A172 (cell line): ENCODE measurements at places on chromosomes 1 and 21.

DNA sequence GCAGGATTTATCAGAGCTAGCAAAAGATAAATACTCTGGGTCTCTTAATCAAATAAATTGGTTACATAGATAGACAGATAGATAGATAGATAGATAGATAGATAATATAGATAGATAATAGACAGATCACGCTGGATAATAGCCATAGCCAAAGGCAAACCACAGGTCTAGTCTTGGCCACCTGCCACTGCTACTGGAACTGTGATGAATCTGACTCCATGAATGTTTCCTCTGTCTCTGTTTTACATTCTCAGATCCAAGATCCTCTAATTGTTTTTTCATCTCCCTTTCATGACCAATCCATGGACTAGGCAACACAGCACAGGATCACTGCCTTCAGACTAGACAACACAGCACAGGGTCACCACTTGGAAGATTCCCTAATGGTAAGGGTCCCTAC lies 444.7 kb upstream of the NFIA start:
- no peak for DNase-seq

DNA sequence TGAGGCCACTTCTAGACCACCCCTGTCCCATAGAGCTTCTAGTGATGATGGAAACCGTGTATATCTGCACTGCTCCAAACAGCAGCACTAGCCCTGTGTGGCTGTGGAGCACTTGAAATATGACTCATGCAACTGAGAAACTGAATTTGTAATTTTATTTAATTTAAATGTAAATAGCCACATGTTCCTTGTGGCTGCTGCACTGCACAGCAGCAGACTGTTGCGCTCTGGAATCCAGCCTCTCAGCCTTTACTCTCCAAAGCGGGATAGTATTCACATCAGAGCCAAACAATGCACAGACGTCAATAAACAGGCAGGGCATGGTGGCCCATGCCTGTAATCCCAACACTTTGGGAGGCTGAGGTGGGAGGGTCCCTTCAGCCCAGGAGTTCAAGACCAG lies 12.0 kb downstream of the CAPN2 start:
- DNase-seq: no peak

GRCh38 chr1:222843469-222844410 lies 28.9 kb downstream of the DISP1 start:
- no peak for DNase-seq

DNA sequence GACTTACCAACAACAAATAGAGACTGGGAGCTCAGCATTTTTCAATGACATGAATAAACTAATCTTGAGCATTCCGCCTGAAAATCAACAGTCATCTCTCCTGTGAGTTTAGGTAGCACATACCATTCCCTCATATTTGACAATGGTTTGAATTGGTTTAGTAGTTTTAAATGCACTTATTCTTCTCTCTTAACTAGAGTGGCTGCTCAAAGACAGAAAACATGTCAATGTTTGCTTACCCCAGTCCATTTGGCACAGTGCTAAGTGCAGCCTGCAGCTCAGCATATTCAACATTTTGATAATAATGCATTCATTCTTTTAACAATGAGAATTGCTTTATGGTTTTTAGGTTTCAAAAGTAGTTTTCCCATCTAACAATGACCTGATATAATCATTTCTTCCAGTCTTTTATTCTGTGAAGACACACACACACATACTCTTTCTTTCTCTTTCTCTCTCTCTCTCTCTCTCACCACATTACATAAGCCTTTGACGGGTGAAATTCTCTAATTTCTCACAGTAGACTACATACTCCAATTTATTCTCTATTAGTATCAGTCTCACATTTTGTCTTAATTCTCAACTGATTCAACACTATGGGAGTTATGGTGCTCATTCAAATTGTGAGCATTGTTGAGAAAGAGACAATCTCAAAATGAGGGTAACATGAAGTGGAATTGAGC lies 432.3 kb downstream of the LRRIQ3 start:
- DNase-seq: no peak

DNA sequence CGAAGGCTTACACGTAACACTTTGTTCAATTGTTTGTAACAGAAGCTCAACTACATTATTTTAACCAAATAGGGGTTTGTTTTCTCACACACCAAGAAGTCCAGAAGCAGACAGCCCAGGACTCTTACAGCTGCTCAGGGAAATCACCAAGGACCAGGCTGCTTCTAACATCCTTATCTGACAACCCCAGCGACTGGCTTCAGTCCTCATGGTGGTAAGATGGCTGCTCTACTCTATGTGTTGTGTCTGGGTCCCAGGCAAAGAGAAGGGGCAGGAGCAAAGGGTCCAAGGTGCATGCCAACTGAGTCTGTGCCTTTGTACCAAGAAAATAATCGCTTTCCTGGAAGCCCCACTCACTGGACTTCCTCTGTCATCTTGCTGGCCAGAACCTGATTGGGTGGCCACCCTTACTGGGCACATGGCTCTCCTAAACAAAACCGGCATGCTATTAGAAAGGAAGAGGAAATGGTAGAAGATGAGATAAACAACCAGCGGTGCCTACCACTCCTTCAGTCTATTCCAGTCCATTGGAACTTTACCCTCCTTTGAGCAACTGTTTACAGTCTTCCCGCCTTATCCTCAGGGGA lies 34.1 kb upstream of the LRRC8D start:
- DNase-seq: no peak

DNA sequence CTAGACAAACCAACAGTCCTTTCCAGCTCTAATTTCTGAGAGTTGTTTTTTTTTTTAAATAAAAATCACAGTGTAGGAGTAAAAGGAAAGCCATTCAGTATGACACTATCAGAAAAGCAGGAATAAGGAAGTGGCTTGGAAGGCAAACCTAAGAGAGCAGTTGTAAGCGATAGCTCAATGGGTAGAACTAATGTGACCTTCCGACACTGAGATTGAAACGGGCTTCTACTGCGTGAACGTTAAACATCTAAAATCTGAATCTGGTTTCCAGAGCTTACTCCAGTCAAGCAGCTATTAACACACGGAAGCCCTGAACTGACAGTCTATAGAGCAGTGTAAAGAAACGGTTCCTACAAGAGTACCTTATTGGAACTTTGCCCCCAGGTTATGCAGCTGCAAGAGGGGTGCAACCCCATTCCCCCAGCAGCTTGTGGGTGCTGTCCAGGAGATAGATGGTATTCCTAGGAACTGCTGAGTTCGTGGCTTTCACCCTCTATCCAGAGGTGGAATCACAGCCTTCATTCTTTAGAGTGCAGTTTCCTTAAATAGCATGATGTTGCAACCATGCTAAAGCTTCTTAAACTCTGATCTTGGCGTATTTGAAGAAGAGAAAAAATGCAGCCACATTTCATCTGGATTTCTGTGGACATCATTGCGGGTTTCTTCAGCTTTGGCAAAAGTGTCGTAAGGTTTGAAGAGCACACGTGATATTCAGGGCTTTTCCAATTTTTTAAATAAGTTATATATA lies 3.3 kb upstream of the IRF2BP2 start:
- no peak for DNase-seq

DNA sequence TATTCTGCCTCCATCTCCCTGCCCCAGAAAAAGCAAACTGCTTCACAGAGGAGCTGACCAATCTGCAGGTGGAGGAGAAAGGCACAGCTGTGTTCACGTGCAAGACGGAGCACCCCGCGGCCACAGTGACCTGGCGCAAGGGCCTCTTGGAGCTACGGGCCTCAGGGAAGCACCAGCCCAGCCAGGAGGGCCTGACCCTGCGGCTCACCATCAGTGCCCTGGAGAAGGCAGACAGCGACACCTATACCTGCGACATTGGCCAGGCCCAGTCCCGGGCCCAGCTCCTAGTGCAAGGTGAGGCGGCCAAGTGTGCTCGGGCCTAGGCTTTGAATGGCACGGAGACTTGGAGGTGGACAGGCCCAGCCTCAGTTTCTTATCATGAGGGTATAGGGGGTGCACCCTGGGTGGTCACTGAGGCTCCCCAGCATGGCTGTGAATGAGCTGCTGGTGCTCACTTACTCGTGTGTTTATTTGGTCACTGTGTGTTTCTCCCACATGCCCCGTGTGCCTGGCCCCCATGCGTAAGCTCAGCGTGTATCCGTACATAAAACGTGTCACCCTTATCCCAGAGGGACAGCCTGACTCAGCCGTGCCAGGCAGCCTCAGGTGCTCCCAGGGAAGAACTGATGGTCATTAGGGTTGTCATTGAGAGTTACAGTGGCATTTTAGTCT lies 75.8 kb downstream of the OBSCN start:
- no peak for DNase-seq

GRCh38 chr1:5907386-5907785 lies 84.8 kb downstream of the NPHP4 start:
- no peak for DNase-seq

DNA sequence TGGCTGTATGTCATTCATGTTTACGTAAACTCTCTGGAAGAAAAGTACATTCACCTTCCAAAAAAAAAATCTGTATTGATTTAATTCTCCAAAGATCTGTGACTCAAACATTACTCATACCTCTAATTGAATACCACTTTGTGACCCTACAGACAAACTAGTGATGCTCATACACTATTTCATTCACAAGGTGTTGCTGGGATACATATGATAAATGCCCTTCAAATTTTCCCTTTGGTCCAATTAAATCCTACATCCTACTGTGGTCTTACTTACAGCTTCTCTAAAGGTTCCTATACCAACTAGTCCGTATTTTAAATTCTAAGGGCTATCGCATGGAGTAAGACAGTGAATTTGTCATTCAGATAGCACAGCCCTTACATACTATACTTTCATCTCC lies 26.8 kb upstream of the CADM3 start:
- no peak for DNase-seq

DNA sequence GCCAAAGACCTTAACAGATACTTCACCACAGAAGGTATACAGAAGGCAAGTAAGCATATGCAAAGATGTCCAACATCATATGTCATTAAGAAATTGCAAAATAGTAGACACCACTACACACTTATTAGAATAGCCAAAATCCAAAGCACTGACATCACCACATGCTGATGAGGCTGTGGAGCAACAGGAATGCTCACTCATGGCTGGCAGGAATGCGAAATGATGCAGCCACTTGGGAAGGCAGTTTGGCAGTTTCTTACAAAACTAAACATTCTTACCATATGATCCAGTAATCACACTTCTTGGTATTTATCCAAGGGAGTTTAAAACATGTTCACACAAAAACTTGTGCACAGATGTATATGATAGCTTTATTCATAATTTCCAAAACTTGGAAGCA lies 261.2 kb upstream of the AJAP1 start:
- no peak for DNase-seq

DNA sequence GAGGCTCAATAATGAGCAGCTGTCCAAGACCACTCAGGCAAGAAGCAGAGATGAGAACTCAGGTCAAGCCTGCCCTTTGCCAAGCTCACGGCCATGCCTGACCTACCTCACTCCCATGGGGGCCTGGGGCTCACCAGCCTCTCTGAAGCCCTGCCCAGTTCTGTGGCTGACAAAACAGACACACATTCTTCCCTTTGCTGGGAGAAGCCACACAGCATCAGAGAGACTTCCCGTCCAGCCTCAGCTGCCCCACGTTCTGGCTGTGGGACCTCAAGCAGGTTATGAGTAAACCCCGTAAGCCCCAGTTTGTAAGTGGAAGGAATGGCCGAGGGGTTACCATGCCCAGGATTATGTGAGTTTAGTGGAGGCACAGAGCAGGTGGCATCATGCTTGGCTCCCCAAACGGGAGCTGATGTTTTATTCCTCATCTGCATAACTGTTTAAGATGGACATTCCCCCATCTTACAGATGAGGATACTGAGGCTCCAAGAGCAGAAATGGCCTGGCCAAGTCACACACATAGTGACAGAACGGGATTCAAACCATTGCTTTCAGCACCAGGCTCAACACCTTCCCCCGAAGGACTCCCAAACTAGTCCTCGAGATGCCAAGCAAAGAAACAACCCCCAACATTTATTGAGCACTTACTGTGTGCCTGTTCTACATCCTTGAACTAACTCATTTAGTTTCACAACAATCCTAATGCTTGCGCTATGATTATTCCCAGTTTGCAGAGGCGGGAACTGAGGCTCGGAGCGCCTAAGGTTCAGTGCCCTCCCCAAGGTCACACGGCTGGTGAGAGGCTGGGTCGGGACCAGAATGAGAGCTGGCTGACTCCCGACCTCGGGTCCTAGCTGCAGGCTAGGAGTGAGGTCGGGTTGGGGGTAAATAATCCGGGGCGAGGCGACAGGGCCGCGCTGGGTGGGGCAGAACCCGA lies 49.1 kb upstream of the LAPTM5 start:
- no peak for DNase-seq

DNA sequence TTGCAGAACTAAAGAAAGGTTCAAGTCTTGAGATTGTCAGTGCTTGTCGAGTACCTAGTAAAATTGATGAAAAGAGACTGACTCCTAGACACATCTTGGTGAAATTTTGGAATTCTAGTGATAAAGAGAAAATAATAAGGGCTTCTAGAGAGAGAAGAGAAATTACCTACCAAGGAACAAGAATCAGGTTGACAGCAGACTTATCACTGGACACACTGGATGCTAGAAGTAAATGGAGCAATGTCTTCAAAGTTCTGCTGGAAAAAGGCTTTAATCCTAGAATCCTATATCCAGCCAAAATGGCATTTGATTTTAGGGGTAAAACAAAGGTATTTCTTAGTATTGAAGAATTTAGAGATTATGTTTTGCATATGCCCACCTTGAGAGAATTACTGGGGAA lies 16.3 kb downstream of the L1TD1 start:
- DNase-seq: peak; percentile 27

GRCh38 chr1:29237129-29237821 lies 953 bp downstream of the PTPRU start:
- no peak for DNase-seq

DNA sequence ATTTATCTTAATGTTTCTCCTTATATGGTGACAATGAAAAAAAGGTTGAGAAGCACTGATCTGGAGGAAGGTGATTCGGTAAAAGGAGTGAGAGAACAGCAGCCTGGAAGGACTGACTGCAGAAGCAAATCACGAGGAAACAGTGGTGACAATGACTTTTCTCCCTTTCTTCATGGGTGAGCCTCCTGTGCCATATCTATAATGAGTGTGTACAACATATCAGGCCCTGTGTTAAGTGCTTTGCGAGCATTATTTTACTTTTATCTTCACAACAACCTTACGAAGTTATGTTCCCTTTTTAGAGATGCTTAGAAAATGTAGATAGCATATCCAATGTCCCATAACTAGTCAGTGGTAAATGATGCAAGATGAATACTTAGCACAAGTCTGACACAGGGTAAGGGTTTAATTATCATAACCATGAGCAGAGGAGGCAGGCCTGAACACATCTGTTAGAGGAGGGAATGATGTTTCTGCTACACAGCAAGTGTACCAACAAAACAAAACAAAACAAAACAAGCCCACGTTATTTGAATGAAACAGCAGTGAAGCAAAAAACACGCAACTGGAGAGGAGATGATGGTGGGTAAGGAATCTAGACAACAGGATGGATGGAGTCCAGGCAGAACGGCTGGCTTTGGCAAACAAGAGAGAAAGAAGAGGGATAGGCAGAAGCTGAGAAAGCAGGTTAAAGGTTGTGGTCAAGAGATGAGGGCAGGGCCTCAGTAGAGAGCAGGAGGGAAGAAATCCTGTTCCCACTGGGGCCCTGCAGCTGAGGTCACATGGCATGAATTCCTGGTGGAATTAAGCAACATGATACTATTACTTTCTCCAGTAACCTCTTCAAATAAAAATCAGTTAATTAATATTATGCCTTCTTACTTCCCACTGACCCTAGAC lies 29.6 kb downstream of the GNG12 start:
- DNase-seq: no peak
